ENCODE measurements at places on chromosomes 12 and 14. TPM values are rescaled to one million over a fixed set of nuclear protein-coding genes. Genes with fewer than 3 reads are reported as not detected.
A peak's percentile ranks its signal among the peaks of the same experiment; 100 is the strongest.

The CACNA1C gene
- 125 TPM for total RNA-seq

The OR10AD1 gene
- not detected for total RNA-seq

The ZFYVE26 gene
- total RNA-seq, result 14.4 TPM

The SLC17A8 gene
- total RNA-seq, result not detected

The LRTM2 gene
- not detected for total RNA-seq

The CNTN1 gene
- 0.53 TPM for total RNA-seq

The PPP2R3C gene
- 29.5 TPM for total RNA-seq

The C12orf54 gene
- total RNA-seq, result not detected

The CEP128 gene
- 6.3 TPM for total RNA-seq

The MYH6 gene
- total RNA-seq, result 15,773 TPM

The ZNF891 gene
- 1.5 TPM for total RNA-seq

The KCNH3 gene
- total RNA-seq, result 1.4 TPM

The SMIM41 gene
- total RNA-seq, result not detected

- DNase-seq, result no peak
These were observed 47.8 kb downstream of the PEBP1 start for GRCh38 chr12:118183711-118184110.

- DNase-seq, result no peak
These were observed 307.9 kb upstream of the GARIN6 start for GRCh38 chr12:99339663-99340062.

DNA sequence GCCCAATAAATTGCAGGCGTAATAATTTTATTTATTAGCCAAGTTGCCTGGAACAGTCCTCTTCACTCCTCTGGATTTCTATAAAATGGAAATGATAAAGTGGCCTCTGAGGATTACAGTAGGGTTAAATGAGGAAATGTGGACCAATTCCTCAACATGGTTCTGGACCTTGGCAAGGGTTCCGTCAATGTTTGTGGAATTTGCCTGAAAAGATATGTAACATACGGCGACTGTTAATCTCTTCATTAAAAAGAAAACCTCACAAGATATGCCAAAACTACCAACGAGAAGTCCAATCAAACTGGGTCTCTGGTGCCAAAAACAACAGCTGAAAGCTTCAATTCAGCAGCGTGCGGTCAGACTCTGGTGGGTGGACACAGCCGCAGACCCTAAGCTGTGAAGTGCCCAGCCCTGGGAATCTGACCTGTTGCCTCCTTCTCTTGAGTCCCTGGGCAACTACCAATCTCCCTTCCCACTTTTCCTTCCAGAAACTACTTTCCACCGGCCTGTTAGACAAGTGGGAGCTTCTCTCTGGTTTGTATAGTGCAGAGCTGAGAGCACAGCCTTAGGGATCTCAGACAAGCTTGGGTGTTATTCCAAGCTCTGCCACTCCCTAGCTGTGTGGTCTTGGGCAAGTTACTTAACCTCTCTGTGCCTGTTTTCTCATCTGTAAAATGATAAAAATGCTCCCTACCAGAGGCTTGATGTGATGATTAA lies 190.5 kb upstream of the GSC start:
- DNase-seq, result no peak

DNA sequence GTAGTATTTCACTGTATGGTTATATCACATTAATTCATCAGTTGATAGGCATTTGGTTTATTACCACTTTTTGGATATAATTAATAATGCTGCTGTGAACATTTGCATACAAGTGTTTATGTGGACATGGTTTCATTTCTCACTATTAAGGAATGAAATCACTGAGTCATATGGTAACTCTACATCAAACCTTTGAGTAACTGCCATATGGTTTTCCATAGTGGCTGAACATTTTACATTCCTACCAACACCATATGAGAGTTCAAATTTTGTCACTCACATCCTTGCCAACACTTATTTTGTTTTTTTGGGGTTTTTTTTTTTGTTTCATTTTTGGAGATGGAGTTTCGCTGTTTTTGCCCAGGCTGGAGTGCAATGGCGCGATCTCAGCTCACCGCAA lies 30.2 kb upstream of the EAPP start:
- DNase-seq, result no peak

GRCh38 chr12:53842686-53843085 lies 90.9 kb upstream of the CISTR start:
- DNase-seq, result no peak

- DNase-seq, result peak; percentile 81
These were observed 581 bp downstream of the PAPOLA start for GRCh38 chr14:96502621-96503305.

- no peak for DNase-seq
These were observed 3.0 kb upstream of the PPP1CC start for GRCh38 chr12:110745542-110746284.

DNA sequence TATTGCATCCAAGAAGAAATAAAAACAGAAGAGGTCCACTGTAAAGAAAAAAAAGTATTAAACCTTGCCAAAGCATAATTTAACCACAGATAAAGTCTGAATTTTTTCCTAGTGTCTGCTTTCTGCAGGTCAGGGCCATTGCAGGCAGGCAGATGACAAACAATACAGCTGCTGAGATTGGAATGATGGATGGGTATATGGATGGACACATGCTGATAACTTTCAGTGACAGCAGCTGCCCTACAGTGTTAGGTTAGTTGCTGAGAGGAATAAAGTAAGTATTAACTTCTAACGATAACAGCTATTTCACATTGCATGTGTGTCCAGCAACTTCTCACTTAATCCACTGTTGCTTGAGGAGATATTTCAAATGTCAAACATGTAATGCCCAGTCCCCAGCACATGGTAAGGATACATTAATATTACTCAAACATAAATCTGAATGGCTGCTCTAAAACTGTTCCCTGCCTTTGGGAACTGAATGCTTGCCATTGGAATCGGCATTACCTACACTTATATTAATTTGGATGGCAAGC lies 515.3 kb downstream of the RMST start:
- no peak for DNase-seq

DNA sequence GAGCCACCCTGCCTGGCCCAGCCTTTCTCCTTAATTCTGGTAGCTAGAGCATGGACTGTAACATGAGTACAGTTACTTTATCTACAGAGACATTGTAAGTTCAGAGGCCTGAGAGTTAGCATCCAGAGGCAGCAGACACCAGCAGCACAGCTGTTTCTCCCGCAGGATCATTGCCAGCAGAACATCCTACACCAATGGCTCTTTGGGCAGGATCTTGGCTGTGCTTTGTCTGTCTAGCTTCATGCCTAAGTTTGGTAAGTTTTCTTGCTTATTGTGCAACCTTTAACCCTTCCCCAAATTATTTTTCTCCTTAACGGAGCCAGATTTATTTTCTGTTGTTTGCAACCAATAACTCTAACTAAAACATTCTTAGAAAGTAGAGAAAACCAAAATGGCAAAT lies 21.6 kb downstream of the C12orf71 start:
- DNase-seq, result no peak

DNA sequence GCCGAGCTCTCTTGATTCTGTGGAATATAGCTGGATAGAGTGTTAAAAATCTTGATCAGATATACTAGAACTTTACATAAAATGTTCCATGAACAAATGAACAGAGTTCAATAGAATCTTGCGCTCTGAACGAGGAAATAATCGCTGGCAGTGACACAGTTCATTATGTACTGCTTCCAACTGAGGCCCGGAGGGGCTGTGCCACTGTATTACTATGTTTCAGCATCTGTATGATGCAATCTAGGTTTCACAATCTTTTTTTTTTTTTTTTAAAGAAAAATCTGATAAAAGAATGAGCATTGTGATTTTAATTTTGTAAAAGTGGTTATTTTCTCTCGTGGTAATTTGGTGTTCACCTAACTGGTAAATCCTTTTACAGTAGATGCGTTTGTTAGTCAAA lies 77.2 kb downstream of the FERMT2 start:
- peak; percentile 74 for DNase-seq

DNA sequence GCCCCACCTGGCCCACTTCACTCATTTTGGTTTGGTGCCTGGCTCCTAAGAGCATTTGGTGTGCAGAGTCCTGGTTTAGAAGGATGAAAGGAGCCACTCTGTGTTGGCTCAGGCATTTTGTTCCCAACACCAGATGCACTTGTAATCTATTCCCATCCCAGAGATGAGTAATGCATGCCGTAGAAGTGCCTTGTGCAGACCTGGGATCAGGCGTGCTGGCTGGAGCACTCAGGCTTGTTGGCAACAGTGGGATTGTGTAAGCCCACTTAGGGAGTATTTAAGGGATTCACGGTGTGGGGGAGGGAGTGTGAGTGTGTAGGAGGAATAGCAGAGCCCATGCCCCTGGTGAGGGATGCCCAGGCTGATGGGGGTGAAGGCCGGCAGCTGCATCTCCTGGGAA lies 501.5 kb upstream of the TBX3 start:
- DNase-seq, result no peak

DNA sequence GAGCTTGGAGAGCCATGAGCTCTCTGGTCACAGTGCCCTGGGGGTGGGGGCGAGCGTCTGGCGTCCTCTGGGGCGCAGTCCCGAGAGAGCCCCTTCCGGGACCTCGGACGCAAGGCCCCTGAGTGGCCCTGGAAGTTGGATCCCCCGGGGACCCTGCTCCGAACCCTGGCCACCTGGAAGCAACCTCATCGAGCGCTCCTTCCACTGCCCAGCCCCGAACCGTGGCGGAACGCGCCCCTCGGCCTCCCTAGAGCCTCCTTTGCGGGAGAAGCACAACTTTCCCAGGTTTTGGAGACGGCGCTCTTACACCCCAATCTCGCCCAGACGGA lies 1.2 kb downstream of the NOS1 start:
- DNase-seq, result no peak

DNA sequence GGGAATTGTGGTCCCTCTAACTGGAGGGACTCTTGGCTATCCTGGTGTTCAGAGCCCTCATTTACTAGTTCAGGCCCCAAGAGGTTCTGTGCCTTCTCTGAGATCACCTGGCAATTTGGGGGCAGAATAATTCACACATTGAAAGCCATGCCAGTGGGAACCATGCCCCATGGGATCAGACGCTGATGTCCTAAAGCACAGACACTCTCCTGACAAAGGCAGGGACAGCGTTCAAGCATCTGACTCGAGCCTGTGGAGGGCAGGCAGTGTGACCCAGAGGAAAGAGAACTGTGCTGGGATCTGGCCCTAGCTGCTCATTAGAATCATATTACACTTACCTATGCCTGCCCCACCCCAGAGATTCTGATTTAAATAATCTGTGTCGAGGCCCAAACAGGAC lies 2.4 kb upstream of the ASB2 start:
- peak; percentile 10 for DNase-seq

DNA sequence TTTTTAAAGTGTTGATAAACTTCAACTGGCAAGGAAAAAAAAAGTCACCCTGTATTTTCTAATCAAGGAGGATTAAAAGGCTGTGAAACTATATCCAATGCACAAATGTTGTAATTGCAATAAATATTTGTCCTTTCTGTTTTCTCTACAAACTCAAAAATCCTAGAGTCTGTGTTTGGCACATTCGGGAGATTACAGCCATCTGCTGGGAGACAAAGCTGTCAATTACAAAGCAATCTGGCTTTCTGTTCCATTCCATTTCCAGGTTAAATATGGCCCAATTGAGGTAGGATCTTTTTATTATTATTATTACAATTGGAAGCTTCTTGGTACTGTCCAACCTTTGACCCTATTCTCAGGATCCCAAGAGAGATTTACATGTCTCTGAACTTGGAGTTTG lies 295.9 kb downstream of the DIO2 start:
- DNase-seq, result no peak

GRCh38 chr12:127809275-127809674 lies 457.7 kb upstream of the TMEM132C start:
- DNase-seq, result no peak

GRCh38 chr14:96067985-96068930 lies 29.1 kb downstream of the C14orf132 start:
- no peak for DNase-seq

DNA sequence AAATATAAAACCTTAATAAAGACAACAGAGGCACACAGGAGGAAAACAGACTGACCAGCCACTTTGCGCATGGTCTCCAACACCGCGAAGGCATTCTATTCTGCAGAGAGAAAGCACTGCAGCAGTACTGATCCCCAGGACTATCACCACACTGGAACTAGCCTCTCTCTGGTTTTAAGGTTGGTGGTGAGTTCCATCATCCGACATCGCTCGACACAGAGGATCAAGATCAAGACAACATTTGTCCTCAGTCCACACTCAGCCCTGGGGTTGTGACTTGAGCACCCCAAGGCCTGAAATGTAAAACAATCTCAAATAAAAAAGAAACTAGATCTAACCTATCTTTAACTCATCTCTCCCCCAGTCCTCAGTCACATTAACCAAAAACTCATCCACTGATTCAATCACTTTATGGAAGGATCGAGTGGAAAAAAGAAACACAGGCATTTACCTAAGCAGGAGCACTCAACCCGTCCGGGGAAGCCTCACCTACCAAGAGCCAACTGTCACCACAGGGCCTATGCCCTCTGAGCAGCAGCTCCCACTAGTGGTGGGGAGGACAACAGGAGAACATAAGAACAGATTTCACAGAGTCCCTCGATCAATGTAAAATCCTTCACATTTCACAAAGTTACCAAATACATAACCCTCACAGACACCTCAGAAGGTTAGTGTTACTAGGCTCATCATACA lies 17.7 kb downstream of the STXBP6 start:
- DNase-seq, result no peak

Data from right cardiac atrium (tissue), 5 donors.